ENCODE measurements at places on chromosomes 5 and 9. TPM values are rescaled to one million over a fixed set of nuclear protein-coding genes. Genes with fewer than 3 reads are reported as not detected.

DNA sequence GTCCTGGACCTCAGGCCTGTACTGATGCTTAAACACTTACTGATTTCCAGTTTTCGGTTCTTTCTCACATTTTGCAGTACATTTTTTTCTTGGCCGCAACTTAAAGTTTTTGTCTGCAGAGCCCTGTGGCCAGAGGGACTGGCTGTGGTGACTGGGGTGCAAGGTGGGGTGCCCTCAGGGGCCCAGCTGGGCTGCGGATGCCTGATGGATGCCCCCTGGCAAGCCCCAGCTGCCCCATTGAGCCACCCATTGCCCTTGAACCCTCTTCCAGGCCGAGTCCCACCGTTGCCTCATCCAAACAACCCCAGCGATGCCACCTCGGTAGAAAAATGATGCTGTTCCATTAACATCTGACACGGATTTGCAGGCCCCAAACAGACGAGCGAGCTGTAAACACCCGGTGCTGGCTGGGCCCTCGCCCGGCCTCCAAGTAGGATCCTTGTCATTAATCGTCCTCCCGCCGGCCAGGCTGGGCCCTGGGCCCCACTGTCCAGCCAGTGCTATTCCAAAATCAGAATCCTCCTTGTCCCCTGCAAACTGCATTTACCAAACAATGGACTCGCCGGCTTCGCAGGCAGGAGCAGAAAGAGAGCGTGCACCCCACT, 107.9 kb downstream of the PHF2 start:
- peaks cover 14% of the 10 kb centered on the region for H3K27me3 ChIP-seq
- H3K27ac ChIP-seq: no peak overlapping the region
- peak; percentile 6 for DNase-seq
- H3K36me3 ChIP-seq: no peaks in the 10 kb centered on the region
- peaks cover 6% of the 10 kb centered on the region for H3K4me1 ChIP-seq

DNA sequence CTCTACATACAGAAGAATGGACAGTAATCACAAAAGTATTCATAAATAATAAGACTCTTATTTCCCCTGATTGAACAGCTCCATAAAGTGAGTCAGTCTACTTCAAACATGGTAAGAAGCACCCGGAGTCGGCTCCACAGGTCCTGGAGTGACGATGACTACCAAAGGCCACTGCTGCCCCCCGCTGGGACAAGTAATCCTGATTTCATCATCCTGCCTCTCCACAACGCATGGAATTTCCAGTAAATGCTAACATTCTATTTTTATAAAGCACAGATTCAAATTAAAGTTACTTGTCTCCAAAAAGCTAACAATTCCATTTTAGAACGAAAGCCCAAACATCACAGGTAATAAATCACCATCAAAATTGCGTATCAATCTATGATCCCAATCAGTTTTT, 16.2 kb downstream of the ATPSCKMT start:
- no peaks in the 10 kb centered on the region for H3K4me1 ChIP-seq
- H3K27me3 ChIP-seq: no peaks in the 10 kb centered on the region
- no peak overlapping the region for H3K4me3 ChIP-seq
- peak; percentile 36 for DNase-seq
- H3K36me3 ChIP-seq: peaks cover 11% of the 10 kb centered on the region

- H3K27me3 ChIP-seq: no peaks in the 10 kb centered on the region
- H3K27ac ChIP-seq: peak overlapping the region; percentile 99
- H3K4me3 ChIP-seq: peak overlapping the region; percentile 72
Observed at GRCh38 chr9:129139233-129139992, 28.2 kb downstream of the PTPA start.

DNA sequence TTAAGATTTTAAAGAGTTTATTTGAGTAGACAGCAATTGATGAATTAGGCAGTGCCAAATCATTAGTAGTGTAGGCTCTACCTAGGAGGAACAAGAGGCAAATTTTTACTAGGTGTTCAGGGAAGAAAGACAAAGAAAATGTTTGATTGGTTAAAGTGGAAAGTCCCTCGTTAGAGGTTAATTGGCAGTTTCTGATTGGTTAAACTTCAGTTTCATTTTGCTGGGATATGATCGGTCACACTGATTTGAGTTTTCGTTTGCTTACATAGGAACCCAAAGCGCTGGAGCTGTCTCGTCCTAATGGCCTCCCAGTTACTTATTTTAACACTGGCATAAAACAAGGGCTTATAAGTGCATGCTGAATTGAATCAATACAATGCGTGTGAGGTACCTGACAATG, 15.1 kb downstream of the DMAC1 start:
- H3K27ac ChIP-seq: no peak overlapping the region
- DNase-seq: no peak
- H3K4me3 ChIP-seq: no peak overlapping the region
- H3K27me3 ChIP-seq: peaks cover 6% of the 10 kb centered on the region

- H3K4me1 ChIP-seq: peaks cover 32% of the 10 kb centered on the region
- H3K27ac ChIP-seq: peak overlapping the region; percentile 94
- no peak for DNase-seq
- peaks cover 8% of the 10 kb centered on the region for H3K36me3 ChIP-seq
- peak overlapping the region; percentile 97 for H3K4me3 ChIP-seq
Observed at GRCh38 chr9:89312222-89312571, 1.2 kb downstream of the CKS2 start.

DNA sequence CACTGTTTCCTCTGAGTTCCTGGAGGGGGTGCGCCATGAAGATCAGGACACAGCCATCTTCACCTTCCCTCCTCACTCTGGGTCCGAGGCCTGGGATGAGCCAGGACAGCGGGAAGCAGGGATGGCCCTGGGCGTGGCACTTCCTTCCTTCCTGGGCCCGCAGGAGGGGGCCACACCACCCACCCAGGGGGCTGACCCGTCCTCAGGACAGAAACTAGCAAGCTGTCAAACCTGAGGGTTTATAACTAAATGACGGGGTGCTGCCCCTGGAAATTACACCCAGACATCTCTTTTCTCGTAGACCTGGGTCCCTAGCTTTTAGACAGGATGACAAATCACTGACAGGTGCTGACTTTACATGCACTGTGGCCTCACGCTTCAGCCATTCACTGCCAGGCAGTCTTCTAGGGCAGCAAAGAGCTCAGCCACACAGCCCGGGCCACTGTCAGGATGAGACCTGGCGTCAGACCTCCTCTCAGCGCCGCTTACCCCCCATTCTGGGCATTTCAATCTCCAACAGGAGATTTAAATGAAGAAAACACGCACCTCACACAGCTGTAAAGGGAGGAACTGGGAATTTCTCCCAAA, 8.1 kb downstream of the FCN2 start:
- H3K4me3 ChIP-seq: no peak overlapping the region
- H3K27me3 ChIP-seq: peaks cover 16% of the 10 kb centered on the region
- no peak overlapping the region for H3K27ac ChIP-seq
- no peak for DNase-seq
- no peaks in the 10 kb centered on the region for H3K36me3 ChIP-seq
- no peaks in the 10 kb centered on the region for H3K4me1 ChIP-seq

- no peaks in the 10 kb centered on the region for H3K4me1 ChIP-seq
- H3K27ac ChIP-seq: no peak within 1 kb of the TSS
- no peak within 1 kb of the TSS for H3K4me3 ChIP-seq
- no peaks in the 10 kb centered on the region for H3K27me3 ChIP-seq
Observed at GRCh38 chr5:55102348-55102747, at the start of gene GZMA. Gene GZMA, plus strand, starts transcription at chr5:55102646. Its CDS starts 37 bp downstream, at chr5:55102683.

GRCh38 chr5:53362521-53362941, 117.9 kb upstream of the FST start:
- no peak overlapping the region for H3K4me3 ChIP-seq
- H3K4me1 ChIP-seq: no peaks in the 10 kb centered on the region
- no peak overlapping the region for H3K27ac ChIP-seq
- DNase-seq: no peak
- no peaks in the 10 kb centered on the region for H3K27me3 ChIP-seq
- no peaks in the 10 kb centered on the region for H3K36me3 ChIP-seq

DNA sequence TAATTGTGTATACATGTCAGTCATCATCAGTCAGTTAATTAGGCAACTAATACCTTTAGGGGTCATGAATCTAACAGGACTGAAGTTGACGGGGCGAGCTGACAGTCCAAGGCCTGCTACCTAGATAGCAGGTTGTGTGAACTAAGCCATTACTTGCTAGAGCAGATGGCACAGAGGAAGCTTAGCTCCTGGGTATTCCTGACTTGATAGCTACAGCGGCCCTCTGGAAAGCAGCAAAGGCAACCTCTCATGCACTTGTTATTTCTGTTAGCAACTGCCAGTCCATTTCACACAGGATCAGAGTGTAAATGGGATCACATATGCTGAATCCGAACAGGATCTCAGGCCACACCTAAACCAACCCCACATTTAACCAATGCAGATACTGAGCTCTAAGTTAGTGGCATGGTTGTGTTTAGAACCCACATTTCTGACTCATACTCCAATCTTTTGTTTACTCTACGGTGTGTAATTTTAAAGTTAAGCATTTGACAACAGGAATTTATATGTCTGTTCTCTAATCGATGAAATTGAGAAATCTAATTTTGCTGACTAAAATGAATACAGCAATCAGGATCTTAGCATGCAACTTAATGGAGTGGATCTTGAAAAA, 521.3 kb upstream of the ZNF608 start:
- H3K4me3 ChIP-seq: no peak overlapping the region
- peaks cover 11% of the 10 kb centered on the region for H3K4me1 ChIP-seq
- no peak for DNase-seq
- H3K27me3 ChIP-seq: no peaks in the 10 kb centered on the region
- no peaks in the 10 kb centered on the region for H3K36me3 ChIP-seq

DNA sequence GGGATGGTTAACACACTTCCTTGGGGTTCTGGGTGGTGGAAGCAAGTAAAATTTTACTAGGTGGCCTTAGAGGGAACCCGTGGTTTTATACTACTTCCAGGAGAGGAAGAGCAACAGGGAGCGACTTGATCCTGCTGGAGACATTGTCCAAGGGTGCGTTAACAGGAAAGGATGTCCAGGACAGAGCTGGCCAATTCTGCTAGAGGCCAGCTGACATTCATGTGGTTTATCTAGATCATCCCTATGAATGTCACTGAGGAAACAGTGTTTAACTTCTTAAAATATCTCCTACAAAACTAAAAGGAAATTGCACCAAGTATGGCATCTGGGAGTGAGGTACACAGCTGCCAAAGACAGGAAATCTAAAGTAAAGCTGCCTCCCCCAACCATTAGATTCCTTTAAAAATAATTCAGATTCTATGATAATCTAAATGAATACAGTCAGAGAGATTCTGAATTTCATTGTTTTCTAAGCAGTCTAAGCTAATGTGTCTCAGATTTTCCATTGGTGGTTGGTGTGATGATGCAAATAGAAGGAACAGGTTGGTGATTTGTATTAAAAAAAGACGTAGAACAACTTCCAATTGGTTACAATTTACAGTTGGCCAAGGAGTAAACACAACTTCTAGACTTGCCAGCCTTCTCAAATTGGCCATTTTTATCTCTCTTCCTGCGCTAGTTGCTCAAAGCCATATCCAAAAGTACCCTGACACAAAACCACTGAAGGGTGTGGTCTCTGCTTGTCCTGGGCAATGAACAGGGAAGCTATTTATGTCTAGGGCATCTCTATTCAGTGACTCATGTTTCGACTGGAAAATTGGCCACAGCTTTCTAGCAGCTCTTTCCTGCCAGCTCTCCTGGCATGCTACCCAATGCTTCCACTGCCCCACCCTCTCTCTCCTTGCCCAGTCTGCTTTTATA, 574.7 kb upstream of the MEF2C start:
- H3K27me3 ChIP-seq: no peaks in the 10 kb centered on the region
- DNase-seq: no peak
- H3K36me3 ChIP-seq: no peaks in the 10 kb centered on the region

- DNase-seq: no peak
- no peak overlapping the region for H3K4me3 ChIP-seq
- peaks cover 5% of the 10 kb centered on the region for H3K4me1 ChIP-seq
- H3K36me3 ChIP-seq: peaks cover 8% of the 10 kb centered on the region
Observed at GRCh38 chr5:93599001-93599379, 16.0 kb downstream of the NR2F1 start.

GCNT1 gene
- 69.3 TPM for total RNA-seq

DNA sequence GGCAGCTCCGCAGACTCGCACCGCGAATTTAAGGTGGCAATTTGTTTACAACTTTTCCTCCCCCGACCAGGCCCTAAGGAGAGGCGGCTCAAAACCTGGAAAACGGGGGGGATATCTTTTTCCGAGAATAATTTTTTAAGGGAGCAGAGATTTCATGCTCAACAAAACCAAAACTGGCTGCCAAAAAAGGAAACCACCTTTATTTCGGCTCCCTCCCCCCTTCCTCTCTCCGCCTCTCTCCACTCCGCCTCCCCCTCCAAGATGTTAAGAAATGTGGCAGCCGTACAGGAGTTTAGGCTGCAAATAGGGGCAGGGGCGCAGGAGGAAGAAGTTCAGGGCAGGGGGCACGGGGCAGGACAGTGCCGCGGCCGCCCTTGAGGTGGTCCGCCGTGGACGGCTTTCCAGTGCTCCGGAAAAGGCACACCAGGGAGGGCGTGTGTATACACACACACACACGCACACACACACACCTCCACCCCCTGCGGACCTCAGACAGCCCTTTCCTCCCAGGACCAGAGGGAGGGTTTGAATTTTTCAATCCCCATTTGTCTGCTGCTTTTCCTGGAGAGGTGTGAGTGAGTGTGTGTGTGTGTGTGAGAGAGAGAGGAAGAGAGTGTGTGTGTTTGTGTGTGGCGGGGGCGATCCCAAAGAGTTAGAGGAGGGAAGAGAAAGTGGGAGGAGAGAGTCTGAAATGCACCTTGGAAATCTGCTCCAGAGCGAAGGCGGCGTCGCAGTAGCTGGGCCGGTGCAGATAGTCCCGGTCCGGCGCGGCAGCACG, 9.1 kb downstream of the PTCH1 start:
- peak overlapping the region; percentile 97 for H3K4me3 ChIP-seq
- peak overlapping the region; percentile 90 for H3K27ac ChIP-seq
- no peaks in the 10 kb centered on the region for H3K36me3 ChIP-seq
- DNase-seq: no peak

KCNV2 gene
- not detected for total RNA-seq

C1QTNF2 gene
- 0.11 TPM for total RNA-seq

PAM gene
- 111 TPM for total RNA-seq

GRCh38 chr5:5270958-5271785, 131.0 kb downstream of the ADAMTS16 start:
- peak; percentile 43 for DNase-seq
- H3K27me3 ChIP-seq: no peaks in the 10 kb centered on the region
- peak overlapping the region; percentile 18 for H3K4me3 ChIP-seq
- peaks cover 29% of the 10 kb centered on the region for H3K36me3 ChIP-seq
- H3K4me1 ChIP-seq: peaks cover 11% of the 10 kb centered on the region

CTSV gene
- total RNA-seq: 10.5 TPM

- H3K27me3 ChIP-seq: peaks cover 2% of the 10 kb centered on the region
- no peak overlapping the region for H3K4me3 ChIP-seq
Observed at GRCh38 chr5:148986636-148987035, 76.2 kb downstream of the SH3TC2 start.

SPATA31D4 gene
- not detected for total RNA-seq

SH3PXD2B gene
- total RNA-seq: 72.4 TPM

- H3K36me3 ChIP-seq: peaks cover 4% of the 10 kb centered on the region
- H3K4me3 ChIP-seq: no peak overlapping the region
- H3K27ac ChIP-seq: no peak overlapping the region
Observed at GRCh38 chr5:132979367-132979940, 16.0 kb upstream of the AFF4 start.
